Putamen (tissue), 1 donor: ENCODE measurements at places on chromosomes 6 and 20.
A peak's percentile ranks its signal among the peaks of the same experiment; 100 is the strongest.

GRCh38 chr6:71531006-71531405, 242.4 kb downstream of the OGFRL1 start:
- DNase-seq = no peak

DNA sequence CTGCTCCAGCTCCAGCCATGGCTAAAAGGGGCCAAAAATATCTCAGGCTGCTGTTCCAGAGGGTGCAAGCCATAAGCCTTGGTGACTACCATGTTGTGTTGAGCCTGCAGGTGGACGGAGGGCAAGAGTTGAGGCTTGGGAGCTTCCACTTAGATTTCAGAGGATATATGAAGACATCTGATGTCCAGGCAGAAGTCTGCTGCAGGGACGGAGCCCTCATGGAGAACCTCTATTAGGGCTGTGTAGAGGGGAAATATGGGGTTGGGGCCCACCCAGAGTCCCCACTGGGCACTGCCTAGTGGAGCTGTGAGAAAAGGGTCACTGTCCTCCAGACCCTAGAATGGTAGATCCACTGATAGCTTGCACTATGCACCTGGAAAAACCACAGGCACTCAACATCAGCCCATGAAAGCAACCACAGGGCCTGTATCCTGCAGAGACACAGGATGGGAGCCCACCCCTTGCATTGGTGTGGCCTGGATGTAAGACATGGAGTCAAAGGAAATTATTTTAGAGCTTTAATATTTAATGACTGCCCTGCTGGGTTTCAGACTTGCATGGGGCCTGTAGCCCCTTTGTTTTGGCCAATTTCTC, 70.5 kb downstream of the NINL start:
- DNase-seq = no peak

DNA sequence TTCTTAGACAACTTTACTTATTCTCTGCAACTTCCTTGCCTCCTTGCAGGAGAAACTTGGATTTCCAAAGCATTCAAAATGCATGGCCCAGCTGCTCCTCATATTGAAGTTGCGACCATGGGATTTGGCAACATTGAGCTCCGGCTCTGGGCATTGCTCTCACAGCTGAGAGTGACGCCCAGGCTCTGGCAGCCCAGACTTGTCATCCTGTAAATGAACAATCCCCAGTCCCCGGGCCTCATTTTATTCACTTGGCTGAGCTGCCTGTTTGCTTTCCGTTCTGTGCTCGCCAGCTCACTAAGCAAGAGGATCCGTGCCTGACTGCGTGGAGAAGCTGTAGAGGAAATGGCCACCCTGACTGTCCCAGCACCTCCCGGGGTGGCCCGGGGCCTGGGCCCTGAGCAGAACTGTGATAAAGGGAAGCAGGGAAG, 119.5 kb upstream of the CD93 start:
- DNase-seq = peak; percentile 77

- no peak for DNase-seq
Measured at GRCh38 chr6:141290941-141291721, 841.6 kb upstream of the GJE1 start.

DNA sequence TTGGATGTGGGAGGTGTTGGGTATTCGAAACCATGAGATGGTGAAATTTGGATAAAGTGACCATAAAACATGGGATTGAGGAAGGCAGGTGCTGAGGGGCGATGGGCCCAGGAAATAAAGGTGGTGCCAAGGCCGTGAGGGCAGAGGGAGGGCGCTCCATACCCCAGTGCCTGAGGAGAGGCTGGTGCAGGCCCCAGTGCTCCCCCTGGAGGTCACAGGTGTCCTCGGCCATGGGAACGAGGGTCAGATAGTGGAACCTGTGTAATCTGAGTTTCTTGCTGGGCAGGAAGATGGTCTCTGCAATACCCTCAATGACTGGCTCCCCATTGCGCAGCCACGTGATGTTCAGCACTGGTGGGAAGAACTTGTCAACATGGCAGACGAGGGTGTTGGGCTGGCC, 16.2 kb downstream of the HLA-DPB1 start:
- DNase-seq = no peak

GRCh38 chr6:6411115-6411514, 90.7 kb upstream of the F13A1 start:
- DNase-seq = no peak

DNA sequence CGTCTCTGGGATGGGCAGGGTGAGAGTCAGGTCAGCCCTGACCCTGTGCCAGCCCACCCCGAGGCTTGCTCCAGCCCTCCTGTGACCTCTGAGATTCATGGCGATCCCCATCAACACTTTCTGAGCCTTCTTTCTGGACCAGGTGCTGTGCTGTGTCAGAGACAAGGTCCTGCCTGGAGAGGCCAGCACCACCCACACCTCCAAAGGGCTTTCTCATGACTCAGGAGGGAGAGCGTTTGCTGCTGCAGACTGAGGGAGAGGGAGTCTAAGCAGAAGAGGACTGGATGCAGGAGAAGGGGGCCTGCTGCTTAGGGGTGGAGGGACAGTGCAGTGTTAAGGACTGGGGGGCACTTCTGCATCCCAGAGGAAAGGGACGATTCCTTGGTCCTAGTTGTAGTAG, 193.5 kb downstream of the LRFN2 start:
- no peak for DNase-seq

- peak; percentile 61 for DNase-seq
Measured at GRCh38 chr6:46410334-46410953, 80.8 kb downstream of the RCAN2 start.

GRCh38 chr20:33159713-33160112, 8.2 kb upstream of the BPIFA2 start:
- DNase-seq = no peak

- DNase-seq = no peak
Measured at GRCh38 chr6:152054441-152054840, 247.0 kb downstream of the ESR1 start.

- no peak for DNase-seq
Measured at GRCh38 chr6:85580878-85581267, 12.8 kb downstream of the SNX14 start.

GRCh38 chr6:5645328-5646290, 361.1 kb downstream of the NRN1 start:
- DNase-seq = no peak

DNA sequence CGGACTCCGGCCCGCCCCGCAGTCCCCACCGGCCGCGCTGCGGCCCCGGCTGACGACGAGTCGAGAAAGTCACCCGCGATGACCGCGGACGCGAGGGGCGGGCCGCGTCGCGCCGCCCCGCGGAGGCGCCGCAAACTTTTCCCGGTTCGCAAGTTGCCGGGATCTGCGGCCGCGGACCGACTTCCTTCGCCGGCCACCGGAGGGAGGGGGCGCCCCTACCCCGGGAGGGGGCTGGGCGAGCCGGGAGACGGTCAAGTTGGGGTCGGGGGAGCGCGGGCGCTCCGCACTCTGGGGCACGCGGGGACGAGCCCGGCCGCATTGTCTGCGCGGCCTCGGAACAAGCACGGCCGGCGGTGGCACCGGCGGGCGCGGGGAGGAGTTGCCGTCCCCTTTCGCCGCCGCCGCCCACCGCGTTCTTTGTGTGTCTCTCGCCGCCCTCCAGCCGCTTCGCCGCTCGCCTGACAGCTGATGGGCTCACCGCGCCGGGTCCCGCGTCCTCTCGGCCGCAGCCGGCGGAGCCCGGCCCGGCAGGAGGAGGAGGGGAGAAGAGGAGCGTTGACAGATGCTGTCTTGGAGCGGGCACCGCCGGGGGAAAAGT, 131.6 kb downstream of the OGFRL1 start:
- DNase-seq = peak; percentile 42

- DNase-seq = peak; percentile 47
Measured at GRCh38 chr6:34791164-34791700, 651 bp upstream of the BLTP3A start.

GRCh38 chr6:3046295-3046694, 22.0 kb upstream of the RIPK1 start:
- no peak for DNase-seq

DNA sequence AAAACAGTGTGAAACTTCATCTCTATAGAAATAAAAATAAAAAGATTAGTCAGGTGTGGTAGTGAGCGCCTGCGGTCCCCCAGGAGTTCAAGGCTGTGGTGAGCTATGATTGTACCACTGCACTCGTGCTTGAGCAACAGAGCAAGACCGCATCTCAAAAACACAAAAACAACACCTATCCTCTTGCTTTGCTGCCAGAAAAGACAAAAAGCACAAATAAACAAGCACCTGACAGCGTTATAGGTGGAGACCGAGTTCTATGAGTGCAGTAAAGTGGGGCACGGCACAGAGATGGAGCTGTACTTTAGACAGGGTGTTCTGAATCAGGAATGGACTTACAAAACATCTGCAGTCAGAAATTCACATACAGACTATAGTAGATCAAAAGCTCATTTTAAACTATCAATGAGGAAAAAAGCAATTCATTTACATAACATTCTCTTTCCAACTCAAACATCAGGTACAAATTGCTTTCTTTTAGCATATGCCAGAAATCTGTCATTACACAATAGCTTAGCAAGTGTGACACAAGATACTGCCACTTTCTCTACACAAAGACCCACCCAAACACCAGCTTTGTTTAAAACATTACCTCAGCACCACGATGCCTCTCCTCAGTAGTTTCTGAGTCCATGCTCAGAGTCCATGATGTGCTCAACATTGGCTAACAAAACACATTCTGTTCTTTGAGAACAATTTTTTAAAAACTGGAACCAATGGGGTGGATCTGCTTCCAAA, 10.1 kb downstream of the EZR start:
- no peak for DNase-seq

GRCh38 chr6:14750059-14750661, 495.7 kb upstream of the JARID2 start:
- no peak for DNase-seq

DNA sequence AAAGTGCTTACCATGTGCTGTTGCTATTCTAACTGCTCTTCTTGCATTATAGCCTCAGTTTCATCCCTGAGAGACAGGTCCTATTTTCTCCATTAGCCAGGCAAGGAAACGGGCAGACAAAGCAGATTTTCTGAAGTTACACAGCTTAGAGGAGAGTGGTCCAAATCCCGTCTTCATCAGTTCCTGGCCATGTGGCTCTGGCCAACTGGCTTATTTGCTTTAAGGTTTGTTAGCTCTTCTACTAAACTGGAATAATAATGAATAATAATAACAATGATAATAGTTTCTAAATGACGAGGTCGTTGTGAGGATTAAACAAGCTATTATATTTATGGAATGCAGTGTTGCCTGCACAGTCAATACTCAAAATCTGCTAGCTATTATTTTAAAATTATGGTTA, 35.8 kb upstream of the BCAS1 start:
- no peak for DNase-seq

GRCh38 chr20:3164763-3165410, 5.2 kb upstream of the FASTKD5 start:
- DNase-seq = no peak

DNA sequence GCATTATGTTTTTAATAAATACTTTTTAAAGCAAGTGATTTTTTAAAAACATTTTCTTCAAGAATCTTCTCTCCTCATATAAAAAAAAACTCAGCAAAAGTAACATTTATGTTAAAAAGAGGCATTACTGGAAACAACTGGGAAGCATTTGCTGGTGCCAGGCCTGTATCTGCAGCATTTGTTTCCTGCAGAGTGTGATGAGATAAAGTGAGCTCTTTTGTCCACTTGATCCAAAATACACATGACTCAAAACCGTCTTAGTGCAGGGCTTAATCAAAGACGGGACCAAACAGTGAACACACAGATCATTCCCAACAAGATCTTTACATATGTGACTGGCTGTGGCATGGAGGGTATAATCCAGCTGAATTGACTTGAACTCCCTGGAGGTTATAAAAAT, 28.3 kb upstream of the RIPPLY2 start:
- no peak for DNase-seq

DNA sequence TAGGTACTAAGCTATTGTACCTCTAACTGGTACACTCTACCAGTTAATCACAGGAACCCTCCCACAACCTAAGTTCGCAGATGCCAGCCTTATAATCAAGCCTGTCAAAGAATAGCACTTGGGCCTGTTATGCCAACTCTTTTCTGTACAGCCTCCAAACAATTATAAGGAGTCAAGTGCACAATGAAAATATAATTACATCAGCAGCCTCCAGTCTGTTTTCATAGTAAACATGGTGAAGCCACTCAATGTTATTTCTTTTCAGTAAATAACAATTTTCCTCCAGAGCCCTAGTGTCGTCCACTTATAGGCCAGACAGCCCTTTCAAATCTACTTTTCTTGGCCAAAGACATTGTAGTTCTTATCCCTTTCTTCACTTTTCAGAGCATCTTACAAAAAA, 82.7 kb upstream of the CARMIL1 start:
- no peak for DNase-seq

- no peak for DNase-seq
Measured at GRCh38 chr20:1700990-1701389, 43.4 kb upstream of the SIRPG start.

DNA sequence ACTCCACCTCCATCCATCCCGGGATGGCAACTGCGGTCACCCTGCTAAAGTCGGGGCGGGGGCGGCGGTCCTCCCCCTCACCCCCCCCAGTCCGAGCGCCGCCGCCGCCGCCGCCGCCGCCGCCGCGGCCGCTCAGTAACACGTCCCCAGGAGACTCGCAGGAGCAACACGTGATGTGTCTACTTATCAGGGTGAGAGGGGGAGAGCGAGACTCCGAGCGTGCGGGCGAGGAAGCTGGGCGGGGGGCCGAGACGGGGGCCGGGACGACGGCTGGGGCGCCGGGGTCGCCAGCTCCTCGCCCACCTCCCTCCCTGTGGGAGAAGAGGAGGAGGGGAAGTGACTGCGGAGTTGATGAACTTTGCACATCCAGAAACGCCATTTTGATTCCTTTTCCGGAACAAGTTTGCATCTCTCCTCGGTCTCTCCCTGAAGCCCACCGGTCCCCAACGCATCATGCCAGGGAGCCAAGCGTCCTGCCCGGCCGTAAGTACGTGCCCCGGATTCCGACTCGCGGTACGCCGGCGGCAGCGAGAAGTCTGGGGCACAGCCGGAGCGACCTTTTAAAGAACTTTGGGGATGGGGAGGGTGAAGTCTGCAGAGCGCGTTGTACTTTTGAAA, at the start of gene RREB1:
Gene RREB1, plus strand, starts transcription at position 384 of the 618 bp plus-strand sequence. CDS start 73,951 bp downstream, outside the sequence.
- DNase-seq = no peak

DNA sequence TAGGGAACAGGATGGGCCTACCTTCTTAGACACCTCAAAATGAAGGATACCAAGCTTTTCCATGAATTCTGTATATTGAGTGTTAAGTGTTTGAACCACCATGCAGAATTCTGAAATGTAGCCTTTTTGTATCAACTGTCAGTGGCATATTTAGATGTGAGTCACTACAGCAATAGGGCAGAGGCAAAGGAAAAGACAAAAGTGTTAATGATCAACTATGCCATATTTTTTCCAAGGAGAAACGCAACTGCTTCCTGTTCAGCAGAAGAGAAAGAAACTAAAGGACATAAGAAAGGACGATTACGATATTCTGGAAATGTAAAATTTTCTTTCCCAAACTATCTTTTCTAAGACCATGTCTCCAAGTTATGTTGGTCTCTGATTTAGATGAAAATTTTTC, 104.6 kb upstream of the RSPO3 start:
- no peak for DNase-seq
